ENCODE measurements at places on chromosomes 3 and 15.

GRCh38 chr3:51311055-51311454, 74.0 kb upstream of the MANF start:
- DNase-seq, result peak; percentile 0

GRCh38 chr15:58454950-58455401, 23.2 kb downstream of the LIPC start:
- peak; percentile 73 for DNase-seq

GRCh38 chr3:47612879-47613278, 34.2 kb upstream of the CSPG5 start:
- no peak for DNase-seq

GRCh38 chr15:82132742-82133141, 86.9 kb upstream of the MEX3B start:
- DNase-seq, result no peak

DNA sequence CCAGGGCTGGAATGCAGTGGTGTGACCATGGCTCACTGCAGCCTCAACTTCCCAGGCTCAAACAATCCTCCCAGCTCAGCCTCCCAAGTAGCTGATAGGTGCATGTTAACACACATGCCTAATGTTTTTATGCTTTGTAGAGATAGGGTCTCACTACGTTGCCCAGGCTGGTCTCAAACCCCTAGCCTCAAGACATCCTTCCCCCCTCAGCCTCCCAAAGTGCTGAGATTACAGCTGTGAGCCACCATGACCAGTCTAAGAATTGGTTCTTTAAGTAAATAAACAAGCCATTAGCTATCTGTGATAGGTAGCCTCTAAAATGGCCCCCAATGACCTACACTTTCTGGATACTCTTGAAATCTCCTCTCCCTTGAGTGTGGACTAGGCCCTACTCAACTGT, 3.7 kb downstream of the TRIM59 start:
- DNase-seq, result no peak

DNA sequence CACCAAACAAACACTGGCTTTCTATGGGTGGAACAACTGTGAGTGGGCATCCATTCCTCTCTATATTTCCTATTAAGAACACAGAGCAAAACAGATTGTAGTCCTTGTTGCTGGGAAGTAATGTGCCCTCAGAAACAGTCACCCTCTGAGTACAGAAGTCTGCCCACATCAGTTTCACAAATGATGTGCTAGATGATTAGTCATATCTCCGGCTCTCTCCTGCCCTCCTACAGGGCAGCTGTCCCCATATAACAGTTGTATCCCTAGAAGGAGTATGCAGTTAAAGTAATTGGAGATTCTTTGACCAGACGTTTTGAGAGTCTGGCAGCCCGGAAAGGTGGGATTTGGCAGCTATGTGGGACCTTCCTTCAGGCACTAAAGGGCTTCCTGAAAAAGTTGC, 159.9 kb downstream of the APBA2 start:
- DNase-seq, result no peak

DNA sequence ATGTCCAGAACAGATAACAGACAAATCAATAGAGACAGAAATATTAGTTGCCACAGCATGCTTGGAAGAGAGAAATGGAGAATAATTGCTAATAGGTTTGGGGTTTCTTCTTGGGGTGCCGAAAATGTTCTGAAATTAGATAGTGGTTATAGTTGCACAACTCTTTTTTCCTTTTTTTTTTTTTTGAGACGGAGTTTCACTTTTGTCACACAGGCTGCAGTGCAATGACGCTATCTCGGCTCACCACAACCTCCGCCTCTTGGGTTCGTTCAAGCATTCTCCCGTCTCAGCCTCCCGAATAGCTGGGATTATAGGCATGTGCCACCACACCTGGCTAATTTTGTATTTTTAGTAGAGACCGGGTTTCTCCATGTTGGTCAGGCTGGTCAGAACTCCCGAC, 163.3 kb downstream of the PLCH1 start:
- no peak for DNase-seq

DNA sequence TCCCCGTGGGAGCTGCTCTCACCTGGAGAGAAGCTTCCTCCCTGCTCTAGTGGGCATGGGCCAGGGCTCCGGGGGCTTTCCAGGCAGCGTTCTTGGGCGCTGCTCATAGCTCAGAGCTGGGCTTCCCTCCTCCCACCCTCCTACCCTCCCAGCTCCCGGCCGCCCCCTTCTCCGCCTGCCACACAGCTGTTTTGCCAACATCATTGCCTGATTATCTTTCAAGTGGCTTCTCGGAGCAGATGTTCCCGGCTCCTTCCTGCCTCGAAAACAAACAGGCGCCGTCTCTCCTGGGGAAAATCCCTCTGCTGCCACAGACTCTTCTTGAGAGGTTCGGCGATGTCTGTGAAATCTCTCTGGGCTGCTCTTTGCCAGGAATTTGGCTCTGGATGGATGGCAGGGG, 195.6 kb downstream of the RPLP1 start:
- peak; percentile 41 for DNase-seq

DNA sequence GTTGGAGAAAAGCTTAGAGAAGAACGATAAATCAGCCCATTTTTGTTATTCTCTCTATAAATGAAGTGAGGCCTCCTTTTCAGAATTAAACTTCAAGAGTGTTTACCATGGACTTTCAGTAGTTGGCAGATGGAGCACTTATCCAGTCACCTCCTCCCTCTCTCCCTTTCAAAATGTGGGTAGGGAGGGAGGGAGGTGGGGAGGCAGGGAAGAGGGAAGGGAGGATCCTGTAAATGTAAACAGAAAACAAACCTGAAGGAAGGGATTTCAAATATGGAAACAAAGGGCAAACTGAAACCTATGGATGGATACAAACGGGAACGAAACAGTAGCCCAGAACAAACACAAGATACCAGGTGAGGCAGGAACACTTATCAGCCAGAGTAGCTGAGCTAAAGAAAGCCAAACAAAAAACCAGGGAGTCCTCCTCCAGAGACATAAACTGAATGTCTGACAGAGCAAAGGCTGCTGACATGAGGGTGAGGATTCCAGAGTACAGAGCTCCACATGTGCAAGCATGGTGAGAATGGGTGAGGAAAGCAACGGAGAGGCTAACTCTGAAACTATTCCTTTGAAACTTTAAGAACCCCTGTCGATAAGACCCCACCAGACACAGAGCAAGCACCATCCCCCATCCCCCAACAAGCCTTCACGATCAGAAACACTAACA, 41.0 kb upstream of the GP5 start:
- peak; percentile 93 for DNase-seq

GRCh38 chr3:1955170-1955569, 143.5 kb upstream of the CNTN4 start:
- no peak for DNase-seq

DNA sequence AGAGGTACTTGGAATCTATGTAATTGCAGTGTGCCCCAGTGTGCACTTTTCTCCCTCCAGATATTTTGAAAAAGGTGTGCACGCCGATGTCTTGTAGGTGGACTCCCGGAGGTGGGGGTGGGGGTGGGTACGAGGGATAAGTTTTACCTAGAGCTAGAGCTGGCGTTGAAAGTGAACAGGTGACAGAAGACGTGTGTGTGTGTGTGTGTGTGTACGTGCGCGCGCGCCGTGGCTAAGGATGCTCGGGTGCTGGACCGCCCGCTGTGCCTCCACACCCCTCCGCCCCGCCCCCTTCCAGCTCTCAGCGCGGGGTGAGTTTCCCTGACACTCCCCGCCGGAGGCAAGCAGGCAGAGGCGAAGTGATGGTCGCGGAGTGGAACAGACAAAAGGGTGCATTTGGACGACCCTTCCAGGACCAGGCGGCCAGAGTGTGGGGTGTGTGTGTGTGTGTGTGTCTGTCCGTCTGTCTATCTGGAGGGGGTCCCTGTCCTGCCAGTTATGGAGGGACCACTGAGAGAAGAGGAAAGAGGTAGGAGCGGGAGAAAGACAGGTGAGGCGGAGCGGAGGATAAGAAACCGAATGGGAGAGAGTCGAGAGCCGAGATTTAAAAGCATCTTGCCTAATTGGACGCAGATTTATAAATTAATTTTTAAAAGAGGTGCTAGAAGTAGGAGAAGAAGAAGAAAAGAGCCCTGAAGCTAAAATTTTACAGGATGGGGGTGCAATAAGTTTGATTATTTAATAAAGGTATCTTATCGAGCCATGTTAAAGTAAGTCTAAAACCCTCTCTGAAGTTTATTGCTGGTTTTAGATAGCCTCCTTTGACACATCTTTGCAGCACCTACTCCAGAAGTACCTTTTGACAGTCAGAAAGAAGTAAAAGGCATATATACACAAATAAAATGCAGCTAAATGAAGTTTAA, 335.8 kb upstream of the THRB start:
- DNase-seq, result no peak

DNA sequence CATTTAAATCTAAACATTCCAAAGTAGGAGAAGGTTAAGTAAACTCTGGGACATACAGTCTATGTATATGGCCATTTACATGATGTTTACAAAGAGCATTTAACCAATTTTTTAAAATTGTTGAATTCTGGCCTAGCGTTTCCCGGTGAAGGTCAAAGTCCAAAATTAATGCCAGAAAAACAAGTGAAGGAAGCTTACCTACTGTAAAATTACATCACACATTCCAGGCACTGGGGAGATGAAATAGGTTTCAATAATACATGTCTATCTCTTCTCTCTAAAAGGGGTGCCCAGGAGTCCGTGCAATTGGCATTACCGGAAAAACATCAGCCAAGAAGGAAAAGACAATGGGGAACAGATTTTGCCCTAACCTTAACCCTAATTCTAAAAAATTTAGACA, 358.8 kb downstream of the VPS13C start:
- no peak for DNase-seq

DNA sequence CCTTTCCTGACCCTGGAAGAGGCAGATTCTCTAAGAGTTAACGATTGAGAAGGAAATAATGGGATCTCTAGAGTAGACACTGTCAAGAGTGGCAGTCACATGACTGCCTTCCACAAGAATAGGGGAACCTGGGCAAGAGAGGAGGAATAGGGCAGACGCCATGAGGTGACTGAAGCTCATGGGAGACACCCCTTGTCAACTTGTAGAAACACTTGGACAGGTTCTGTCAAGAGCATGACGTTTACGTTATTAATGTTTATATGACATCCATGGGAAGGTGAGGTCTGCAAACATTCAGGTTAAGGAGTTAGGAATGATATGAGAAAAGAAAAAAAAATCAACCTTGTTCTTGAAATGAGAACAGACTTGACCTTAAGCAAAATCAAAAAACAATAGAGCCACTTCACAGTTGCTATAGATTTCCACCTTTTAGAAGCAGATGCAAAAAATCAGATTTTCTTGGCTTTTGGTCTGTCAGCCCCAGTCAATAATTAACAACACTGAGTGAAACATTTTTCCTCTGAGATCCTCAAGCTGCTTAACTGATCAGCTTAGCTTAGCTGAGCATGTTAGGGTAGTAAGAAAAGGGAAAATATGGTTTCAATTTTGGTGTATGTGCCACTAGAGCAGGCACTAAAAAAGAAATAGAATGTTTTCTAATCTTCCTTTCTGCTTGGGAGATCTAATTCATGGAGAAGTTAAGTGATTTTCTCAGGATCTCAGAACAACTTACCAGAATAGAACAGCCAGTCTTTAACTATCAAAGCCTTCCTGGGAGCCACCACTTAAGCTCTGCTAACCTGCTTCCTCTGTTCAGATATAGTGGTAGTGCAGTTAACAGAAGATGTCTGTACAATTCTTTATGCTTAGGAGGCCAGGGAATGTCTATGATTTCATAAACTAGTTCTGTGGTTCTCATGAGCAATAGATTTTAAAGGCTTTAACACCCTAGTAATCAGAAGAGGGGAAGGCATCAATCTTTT, 116.9 kb downstream of the B3GALNT1 start:
- DNase-seq, result no peak
